Renal cortex interstitium (tissue), 15 donors: ENCODE measurements at places on chromosomes 7 and 10. TPM values are rescaled to one million over a fixed set of nuclear protein-coding genes. Genes with fewer than 3 reads are reported as not detected.

DNA sequence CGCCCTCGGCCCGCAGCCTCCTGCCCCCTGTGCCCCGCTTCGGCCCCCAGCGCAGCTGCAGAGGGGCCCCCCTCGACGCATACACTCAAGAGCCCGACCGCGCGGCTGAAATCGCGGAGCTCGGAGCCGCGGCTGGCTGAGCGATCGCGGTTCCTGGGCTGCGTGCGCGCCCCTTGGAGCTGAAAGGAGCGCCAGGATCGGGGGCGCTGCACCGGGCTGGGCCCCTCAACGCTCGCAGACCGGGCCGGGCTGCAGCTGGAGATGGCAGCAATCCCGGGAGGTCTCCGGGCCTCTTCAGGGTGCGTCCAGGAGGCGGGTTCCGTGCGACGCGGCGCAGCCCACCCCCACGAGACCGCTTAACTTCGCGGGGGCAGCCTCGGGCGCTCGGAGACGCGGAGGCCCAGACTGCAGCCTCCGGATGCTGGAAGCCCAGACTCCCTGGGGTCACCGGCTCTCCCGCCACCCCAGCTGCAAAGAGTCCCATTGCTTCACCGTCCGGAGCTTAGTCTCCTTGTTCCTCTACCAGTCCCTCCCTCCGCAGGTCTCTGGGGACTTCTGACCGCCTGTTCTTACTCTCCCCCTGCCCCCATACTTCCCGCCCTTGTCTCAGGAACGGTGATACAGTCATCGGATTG lies 73.0 kb upstream of the LRRC4 start:
- no peak for DNase-seq

DNA sequence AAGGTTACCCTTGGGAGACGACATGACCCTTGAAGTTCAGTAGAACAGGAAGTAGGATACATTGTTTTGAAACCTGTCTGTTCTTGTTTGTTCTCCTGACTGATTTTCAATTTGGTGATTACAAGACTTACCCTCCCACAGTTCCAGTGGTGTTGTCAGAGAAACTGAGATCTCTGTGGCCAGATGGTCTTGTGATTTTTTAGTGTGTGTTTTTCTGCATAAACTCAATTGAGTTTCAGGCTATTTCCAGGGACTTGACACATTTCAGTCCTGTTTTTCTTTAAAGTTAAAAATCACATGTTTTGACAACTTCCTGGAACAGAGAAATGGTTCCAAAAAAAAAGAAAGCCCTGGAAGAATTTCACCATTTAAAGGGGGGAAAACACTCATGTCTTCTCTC lies 22.3 kb downstream of the PIK3CG start:
- DNase-seq, result no peak

- DNase-seq, result no peak
Measured at GRCh38 chr10:6151087-6151977, 51.4 kb upstream of the PFKFB3 start.

DNA sequence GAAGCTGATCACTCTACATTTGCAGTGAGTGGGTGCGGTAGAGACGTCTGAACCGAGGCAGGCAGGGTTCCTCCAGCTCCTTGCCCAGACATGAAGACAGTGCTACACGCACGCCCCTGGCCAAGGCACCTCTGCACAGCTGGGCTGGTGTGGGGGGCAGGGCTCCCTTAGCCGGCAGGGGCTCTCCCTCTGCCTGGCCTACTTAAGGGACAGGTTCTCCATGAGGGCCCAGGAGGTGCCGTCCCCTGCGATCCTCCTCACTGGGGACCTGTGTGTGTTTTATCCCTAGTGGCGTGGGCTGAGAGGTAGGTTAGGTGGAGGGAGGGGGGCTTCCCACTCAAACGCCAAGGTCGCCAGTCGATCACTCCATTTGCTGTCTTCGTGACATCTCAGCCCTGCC lies 35.3 kb downstream of the IL15RA start:
- no peak for DNase-seq

AASS gene
- polyA plus RNA-seq, result 41.8 TPM
